Esophagus mucosa (tissue), 1 donor: ENCODE measurements at places on chromosomes 3 and 15. TPM values are rescaled to one million over a fixed set of nuclear protein-coding genes. Genes with fewer than 3 reads are reported as not detected.

DNA sequence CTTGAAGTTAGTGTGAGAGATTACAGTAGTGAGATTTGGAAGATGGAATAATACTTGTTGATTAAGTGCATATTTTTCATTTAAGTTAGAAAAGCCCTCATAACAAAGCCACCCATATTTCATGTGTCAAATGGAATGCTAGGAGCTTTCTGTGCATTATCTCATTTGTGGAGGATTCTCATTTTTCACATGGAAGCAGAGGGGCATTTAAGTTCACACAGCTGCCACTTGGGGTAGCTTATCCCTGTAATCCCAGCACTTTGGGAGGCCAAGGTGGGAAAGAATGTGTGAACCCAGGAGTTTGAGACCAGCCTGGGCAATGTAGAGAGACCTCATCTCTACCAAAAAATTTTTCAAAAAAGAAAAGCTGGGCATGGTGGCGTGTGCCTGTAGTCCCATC is 55.2 kb downstream of the RAB7A start:
- ATAC-seq = no peak

DNA sequence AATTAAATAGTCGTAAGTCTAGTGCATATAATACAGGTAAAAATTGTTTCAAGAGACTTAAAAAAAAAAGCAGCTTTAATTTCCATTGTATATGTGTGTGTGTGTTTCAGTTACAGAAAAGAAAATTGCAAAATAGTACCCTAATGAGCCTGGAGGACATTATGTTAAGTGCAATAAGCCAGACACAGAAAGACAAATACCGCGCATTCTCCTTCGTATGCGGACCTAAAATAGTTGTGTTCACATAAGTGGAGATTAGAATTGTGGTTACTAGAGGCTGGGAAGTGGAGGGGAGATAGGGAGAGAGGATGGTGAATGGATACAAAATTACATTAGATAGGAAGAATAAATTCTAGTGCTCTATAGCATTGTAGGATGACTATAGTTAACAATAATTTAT is 3.6 kb downstream of the MESD start:
- ATAC-seq = no peak

DNA sequence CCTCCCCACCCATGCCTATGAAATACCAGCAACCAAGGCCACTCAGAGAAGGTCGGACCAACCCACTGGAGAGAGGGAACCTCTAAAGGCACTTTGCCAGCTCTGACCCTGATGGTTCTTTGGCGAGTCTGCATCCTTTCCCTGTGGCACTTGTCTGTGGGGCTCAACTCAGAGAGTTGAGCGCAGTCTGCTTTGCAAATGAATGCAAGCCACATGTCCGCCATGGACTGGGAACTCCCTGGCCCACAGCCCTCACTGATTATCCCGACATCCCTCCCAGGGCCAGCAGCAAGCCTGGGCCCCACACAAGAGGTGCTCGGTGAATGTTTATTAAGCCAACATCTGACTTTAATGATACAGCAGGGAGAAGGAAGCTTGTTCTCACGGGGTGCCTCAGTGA is 55.5 kb upstream of the HES1 start:
- ATAC-seq = no peak

GRCh38 chr3:191987831-191988350 is 526.9 kb downstream of the PYDC2 start:
- ATAC-seq = no peak

DNA sequence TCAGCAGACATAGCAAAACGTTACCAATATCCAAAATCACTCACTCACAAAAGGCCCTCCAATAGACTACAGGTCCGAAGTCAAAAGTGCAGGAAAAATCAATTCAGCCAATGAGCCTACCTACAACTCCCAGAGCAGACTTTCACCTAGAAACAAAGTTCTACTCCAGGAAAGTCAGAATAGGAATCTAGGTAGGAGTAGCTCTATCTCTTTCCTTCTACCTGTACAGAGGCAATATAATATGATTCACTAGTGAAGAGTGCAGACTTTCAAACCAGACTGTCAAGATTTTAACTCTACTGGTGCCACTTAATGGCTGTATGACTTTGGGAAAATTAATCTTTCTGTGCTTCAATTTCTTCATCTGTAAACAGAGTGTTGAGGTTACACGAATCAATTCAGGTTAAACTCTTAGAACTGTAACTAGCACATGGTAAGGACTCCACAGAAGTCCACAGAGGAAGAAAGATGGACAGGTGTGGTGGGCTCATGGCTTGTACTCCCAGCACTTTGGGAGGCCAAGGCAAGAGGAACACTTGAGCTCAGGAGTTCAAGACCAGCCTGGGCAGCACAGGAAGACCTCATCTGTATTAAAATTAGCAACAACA is 9.4 kb downstream of the DCUN1D1 start:
- ATAC-seq = peak; percentile 66

DNA sequence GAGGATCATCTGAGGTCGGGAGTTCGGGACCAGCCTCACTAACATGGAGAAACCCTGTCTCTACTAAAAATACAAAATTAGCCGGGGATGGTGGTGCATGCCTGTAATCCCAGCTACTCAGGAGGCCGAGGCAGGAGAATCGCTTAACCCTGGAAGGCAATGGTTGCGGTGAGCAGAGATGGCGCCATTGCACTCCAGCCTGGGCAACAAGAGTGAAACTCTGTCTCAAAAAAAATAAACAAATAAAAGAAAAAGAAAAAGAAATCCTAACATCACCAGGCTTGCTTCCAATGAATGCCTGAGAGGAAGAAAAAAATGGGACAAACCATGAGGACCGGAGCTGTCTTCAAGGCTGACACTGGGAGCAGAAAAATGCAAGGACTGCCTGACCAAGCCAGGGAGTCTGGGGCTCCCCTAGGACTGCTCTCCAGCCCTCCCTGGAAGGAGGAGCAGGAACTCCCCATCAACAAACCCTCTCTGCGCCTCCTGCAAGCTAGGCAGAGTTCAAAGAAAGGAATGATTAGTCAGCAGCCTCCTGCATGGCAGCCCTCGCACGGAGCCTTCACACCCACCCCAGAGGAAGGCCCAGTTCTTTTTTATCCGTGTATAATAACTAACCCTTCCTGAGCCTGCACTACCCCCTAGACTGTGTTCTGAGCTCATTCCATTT is 55.4 kb downstream of the NUP210 start:
- ATAC-seq = no peak

DNA sequence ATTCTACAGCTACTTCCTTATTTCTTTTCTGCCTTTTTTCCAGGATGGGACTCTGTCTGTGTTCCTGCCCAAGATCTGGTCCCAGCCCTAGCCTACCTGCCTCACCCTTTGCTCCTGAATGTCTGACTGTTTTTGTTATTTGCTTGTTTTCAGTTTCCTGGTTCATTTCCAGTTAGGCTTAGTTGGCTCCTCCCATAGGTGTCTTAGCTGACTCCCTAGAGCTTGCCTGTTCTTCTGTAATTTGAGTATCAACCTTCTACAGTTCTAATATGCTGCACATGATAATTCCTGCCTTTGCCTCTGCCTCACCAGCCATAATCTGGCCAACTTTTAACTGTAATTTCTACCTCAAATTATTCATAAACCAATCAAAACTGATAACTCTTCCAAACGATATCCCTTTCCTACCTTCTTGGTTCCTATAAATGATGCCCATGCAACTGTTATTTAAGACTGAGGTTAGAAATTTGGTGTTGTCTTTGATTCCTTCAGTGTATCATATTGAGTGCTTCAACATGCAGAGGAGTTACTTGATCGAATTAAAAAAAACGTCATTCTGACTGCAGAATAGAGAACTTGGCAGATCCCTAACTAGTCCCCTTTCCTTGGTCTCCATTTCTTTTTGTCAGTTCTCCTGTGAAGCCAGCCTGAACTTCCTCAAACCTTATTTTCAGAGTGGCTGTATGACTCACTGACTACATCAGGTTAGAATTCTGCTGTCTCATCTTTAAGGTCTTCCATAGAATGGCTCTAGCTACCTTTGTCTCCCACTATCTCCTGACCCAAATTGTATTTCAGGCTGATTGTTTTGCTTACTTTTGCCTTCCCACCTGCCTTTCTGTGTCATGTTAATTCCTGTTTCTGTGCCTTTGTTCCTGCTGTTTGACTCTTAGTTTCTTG is 8.4 kb downstream of the GOLM2 start:
- ATAC-seq = peak; percentile 87

- peak; percentile 84 for ATAC-seq
Measured at GRCh38 chr15:90101969-90102890, at the start of gene IDH2. Gene IDH2 (minus strand): TSS chr15:90102468. CDS start chr15:90102390, 78 bp downstream.

DNA sequence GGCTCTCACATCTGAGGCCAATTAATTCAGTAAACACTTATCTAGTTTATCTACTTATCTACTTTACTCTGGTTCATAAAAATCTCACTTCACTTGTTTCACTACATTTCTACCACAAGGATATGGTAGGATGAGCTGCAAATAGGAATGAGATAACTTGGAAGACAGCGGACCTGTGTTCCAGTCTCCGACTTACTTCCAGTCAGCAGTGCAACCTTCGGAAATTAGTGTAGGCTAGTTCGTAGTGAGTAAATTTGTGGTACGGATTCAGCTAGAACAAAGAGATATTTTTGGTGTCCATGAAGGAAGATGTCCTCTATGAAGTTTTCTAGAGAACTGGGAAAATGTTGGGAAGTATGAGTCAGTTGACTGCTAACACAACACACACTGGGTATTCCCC is 66.3 kb downstream of the TPRG1 start:
- no peak for ATAC-seq

GRCh38 chr15:56950979-56951378 is 32.5 kb downstream of the TCF12 start:
- no peak for ATAC-seq

DNA sequence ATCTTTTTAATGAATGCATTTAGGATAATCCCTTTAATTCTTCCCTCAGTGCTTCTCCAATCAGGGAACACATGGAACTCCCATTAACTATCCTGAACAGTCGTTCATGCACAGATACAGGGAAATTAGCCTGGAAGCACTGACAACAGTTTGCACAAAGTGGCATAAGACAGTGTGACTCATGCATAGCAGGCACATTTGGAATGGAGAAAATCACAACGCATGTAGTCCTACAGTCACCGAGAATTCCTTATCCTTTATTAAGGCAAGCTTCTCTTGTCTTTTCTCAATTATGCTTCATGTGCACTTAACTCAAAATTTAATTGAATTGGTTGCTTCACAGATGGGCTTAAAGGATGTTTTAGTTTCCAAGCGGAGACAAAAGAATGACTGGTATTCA is 155.0 kb upstream of the CRBN start:
- no peak for ATAC-seq

DNA sequence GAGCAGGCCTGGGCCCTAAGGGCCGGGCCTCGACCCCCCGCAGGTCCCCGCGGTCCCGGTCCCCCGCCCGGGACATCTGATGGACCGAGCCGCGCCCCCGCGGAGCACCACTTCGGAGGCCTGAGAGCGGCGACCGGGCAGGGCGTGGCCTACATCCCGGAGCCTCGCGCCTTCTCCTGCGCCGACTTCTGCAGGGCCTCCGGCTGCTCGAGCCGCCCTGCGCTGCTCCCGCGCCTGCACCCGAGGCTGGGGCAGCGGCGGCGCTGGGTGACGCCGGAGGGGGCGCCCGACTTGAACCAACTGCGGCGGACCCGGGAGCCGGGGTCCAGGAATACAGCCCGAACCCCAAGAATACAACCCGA is 14.9 kb upstream of the GP9 start:
- ATAC-seq = peak; percentile 67

DNA sequence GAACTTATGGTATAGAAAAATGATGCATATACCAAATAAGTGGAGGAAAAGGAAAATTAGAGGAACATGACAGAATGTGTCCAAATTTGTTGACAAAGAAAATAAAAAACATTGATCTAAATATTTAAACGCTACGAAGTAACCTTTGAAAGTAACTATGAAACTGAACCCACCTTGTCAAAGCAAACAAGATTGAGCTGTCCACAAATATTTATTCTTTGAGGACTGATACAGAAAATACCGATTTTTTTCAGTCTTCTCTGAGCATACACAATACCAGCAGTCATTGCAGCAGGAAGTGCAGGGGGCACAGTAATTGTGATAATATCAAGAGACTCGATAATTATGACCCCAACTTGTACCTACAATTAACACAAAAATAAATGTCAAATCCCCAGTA is 40.0 kb downstream of the ATP13A3 start:
- no peak for ATAC-seq

GRCh38 chr3:113231827-113232253 is 20.5 kb downstream of the BOC start:
- ATAC-seq = peak; percentile 84

GRCh38 chr3:37855363-37855970 is 6.2 kb upstream of the CTDSPL start:
- ATAC-seq = peak; percentile 37

DNA sequence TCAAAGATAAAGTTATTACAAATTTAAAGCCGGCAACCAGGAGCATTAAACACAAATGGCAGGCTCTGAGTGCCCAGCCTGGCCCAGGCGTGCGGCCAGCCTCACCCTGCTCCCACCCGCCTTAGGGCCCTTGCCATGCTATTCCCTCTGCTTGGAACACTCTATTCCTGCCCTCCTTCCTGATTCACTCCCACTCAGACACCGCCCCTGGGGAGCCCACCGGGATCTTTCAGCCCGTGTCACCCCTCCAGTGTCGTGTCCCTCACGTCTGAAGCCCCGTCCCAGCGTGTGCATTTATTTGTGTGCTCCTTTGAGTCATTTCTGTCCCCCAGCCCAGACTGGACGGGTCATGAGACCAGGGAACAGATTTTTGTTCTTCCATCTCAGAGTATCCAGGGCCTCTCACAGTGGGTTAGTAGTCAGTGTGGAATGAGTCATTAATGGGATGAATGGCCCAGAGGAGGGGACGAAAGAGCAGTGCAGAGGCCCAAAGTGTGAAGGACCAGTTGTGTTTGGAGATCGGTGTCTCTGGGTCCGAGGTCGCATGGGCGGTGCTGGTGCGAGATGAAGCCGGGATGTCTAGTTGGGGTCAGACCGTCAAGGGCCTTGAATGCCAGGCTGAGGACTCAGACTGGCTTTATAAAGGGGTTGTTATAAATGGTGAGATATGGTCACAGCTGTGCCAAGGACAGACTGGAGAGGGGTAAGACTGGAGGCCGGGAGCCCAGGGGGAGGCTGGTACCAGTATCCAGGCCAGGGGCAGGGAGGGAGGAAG is 58.9 kb upstream of the SLC6A6 start:
- no peak for ATAC-seq

Gene FBXW12
- total RNA-seq = not detected

Gene FAM131A
- 7.3 TPM for total RNA-seq

Gene MRPL47
- total RNA-seq = 23.6 TPM

Gene CLEC3B
- 3.1 TPM for total RNA-seq

Gene IQCF2
- not detected for total RNA-seq

Gene ERICH6
- total RNA-seq = not detected

Gene MFSD1
- 40.1 TPM for total RNA-seq

Gene CATSPER2
- total RNA-seq = 3.5 TPM

Gene CLDN1
- 40.3 TPM for total RNA-seq
